Activated CD4-positive, alpha-beta T cell treated with anti-CD3 and anti-CD28 coated beads for 36 hours (primary cell): ENCODE measurements at places on chromosomes 2 and 18. TPM values are rescaled to one million over a fixed set of nuclear protein-coding genes. Genes with fewer than 3 reads are reported as not detected.

CCDC85A gene
- not detected for total RNA-seq

SERPINE2 gene
- total RNA-seq = 30.9 TPM

RNU2-63P gene
- 8.5 TPM for total RNA-seq

DAPL1 gene
- not detected for total RNA-seq

TUBB8B gene
- total RNA-seq = not detected

SH2D6 gene
- total RNA-seq = 2.2 TPM

RSAD2 gene
- total RNA-seq = 8.1 TPM

DTNA gene
- total RNA-seq = 0.48 TPM

RBKS gene
- total RNA-seq = 4.6 TPM

DSC1 gene
- not detected for total RNA-seq

NT5DC4 gene
- not detected for total RNA-seq

SLC5A6 gene
- 27.3 TPM for total RNA-seq

DUSP19 gene
- 4.2 TPM for total RNA-seq

- no peak for DNase-seq
Observed at GRCh38 chr18:25335062-25335461, 16.9 kb downstream of the ZNF521 start.

DNA sequence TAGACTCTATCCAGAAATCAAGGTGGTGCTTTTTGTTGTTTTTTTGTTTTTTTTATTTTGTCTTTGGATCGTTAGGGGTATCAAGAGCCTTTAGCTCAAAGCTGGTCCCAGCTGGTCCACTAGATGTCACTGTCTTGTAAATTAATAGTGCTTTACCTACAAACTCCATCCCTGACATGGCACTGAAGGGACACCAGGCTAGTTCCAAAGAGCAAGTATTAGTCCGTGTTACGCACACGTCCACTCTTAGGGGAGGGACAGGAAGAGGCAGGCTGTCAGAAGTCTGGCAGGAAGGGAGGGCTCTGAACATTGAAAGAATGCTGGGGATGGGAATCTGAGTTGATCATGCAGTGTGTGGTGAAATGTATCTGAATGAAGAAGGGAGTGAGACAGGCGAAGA is 85.9 kb upstream of the CCBE1 start:
- peak; percentile 46 for DNase-seq

DNA sequence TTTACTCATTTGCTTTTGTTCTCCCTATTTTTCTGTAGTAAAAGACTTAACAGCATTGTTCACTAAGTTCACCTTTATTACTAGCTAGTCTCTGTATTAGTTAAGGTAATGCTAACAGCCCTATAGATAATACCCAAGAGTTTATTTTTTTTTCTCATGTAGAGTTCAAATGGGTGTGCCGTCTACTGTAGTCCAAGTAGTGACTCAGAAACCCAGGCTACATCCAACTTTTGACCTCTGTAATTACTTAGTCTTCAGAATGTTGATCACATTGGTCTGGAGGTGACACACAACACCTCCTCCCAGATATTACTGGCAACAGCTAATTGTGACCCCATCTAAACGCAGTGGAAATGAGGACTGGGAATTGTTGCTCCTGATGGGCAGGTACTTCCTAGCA is 7.7 kb downstream of the COQ10B start:
- DNase-seq = no peak

DNA sequence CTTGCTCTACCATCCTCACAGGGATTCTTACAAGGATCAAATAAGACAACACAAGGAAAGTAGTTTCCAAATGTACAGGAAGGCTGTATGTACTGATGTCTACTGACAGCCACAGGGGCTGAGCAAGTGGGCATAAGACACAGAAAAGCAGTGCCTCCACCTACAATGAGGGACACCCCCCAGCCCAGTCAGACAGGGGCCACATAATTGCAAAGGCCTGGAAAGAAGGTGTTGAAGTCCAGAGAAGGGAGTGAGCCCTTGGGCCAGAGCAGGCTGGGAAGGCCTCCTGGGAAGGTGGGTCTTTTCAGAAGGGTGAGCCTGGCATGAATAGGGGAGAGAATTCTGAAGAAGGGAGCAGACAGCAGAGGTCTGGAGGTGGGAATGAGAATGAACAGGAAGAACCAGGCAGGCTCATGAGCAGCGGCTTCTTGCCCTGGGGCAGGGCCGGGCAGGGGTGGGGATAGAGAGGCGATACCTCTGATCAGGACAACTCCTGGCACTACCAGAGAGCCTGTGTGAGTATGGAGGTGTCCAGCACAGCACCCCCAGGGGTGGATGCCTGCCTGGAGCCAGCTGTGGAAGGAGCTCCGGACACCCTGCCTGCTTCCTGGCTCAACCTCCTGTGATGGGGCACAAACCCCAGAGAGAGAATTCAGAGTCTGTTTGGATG is 30.1 kb downstream of the HS1BP3 start:
- no peak for DNase-seq

GRCh38 chr2:74146929-74147726 is 584 bp downstream of the BOLA3 start:
- DNase-seq = peak; percentile 75

DNA sequence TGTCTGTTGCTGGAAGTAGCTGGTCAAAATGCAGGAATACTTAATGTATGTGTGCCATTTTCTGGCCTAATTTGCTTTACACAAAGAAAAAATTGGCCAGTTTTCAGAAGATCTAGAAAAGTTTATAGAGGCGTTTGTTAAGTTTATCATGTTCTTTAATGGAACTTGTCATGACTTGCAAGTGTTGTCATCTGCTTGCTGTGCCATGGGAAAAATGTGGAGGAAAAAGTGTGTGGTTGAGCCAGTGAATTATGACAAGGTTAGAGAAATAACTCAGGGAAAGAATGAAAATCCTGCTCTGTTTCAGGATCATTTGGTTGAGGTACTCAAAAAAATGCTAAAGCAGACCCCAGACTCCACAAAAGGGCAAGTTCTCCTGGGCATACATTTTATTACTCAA is 301.6 kb upstream of the CDH2 start:
- DNase-seq = no peak

- DNase-seq = no peak
Observed at GRCh38 chr18:48719974-48720654, 181.3 kb downstream of the CTIF start.

- no peak for DNase-seq
Observed at GRCh38 chr2:152352616-152353015, 17.6 kb downstream of the FMNL2 start.

DNA sequence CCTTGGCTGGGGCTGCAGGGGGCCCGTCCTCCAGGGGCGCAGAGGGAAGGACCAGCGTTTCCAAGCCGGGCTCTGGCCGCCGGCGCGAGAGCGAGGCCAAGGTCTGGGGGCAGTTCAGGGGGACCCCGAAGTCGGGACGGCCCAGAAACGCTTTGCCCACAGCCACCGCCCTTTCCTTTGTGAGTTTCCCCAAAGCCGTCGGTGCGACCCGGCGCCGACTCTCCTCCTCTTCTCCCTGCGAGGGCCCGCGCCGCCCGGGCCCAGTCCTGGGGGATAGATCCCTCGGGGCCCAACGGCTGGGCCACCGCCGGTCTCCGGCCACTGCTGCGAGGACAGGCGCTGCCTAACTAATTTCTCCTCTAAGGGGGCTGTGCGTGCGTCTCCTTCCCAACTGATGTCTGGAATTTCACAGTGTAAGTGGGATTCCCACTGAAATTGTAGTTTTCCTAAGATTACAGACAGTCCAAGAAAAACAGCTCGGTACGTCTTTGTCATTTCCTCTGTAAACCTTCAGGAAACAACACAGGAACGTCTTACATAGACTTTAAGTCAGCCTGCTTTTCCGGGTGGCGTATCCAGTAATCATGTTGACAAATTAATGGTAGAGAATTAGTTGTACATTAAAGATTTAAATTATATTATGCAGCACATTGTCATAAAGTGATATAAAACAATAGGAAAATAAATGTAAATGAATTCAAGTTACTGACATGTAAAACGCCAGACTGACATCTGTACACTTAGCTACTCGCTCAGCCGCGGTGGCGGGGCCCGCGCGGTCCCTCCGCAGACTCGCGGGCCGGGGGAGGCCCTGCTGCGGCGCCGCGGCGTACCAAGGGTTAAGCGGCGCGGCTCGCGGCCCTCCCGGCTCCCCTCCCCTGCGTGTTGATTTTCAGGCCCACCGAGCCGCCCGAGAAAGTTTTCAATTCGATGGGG is 139.4 kb upstream of the SIX3 start:
- no peak for DNase-seq

GRCh38 chr2:178428396-178428806 is 22.6 kb downstream of the PRKRA start:
- no peak for DNase-seq

- no peak for DNase-seq
Observed at GRCh38 chr2:197500503-197501131, 438 bp downstream of the HSPE1 start.

- no peak for DNase-seq
Observed at GRCh38 chr2:196747400-196747799, 52.1 kb downstream of the GTF3C3 start.

- no peak for DNase-seq
Observed at GRCh38 chr2:225019105-225019504, 23.2 kb downstream of the DOCK10 start.

DNA sequence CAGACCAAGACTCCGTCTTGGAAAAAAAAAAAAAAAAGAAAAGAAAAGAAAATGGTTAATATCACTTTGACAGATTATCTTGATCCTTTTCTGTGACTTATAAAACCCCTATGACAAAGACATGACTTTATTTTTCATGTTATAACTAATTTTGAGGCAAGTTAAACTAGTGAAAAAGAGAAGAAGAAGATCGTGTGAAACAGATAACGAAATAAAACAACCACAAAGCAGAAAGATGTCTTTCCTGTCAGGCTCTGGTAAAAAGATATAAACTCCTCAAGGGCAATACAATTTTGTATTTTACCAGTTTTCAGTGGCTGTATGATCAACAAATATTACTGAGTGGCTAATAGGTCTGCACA is 13.4 kb upstream of the RBMS1 start:
- no peak for DNase-seq

- no peak for DNase-seq
Observed at GRCh38 chr2:231170055-231170454, 28.4 kb upstream of the ARMC9 start.

GRCh38 chr2:70113359-70114070 is 26.2 kb downstream of the PCBP1 start:
- no peak for DNase-seq

DNA sequence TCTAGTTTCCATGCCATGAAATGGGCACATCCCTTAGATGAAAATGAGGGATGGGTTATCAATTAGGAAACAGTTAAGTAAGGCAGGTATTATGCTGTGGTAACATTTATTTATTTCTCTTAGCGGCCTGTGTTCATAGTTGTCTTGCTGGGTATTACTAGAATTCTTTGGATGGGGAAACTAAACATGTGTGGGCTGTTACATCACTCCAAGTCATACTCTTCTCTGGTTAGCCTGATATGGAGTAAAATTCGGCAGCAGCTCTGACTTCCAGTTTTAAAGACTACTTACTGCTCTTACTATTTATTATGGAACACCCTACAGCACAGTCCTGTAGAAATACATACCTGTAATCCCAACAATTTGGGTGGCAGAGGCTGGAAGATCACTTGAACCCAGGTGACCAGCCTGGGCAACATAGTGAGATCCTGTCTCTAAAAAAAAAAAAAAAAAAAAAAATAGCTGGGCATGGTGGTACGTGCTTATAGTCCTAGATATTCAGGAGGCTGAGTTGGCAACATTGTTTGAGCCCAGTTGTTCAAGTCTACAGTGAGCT is 33.1 kb upstream of the RASGRP3 start:
- DNase-seq = no peak

GRCh38 chr2:12709207-12709522 is 7.6 kb upstream of the TRIB2 start:
- DNase-seq = no peak

DNA sequence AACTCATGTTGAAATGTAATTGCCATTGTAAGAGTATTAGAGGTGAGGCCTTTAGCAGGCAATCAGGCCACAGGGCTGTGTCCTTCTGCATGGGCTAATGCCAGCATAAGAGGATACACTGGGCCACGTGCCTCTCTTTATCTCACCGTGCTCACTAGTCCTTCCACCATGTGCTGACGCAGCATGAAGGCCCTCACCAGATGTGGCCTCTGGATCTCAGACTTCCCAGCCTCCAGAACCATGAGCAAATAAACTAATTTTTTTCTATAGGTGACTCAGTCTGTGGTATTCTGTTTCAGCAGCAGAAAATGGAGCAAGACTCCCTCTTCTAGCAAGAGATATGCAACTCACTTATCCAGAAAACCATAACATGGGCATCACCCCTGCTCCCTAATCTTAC is 149.7 kb upstream of the ZNF236 start:
- no peak for DNase-seq

DNA sequence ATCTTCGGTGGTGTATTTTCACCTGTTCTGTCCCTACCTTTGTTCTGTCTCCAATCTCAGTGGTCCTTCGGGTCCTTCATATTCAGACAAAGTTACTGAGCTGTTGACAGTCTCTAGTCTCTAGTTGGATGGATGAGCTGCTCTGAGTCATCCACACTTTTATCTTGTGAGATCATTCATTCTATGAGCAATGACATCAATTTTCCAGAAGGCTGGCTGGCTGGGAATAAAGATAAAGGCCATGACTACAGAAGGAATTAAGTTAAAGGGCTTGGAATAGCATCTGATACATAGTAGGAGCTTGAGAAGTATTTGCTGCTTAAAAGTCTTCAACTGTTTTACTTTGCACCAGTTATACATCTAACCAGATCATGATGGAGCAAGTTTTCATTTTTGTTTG is 43.1 kb upstream of the SLC39A10 start:
- no peak for DNase-seq

GRCh38 chr2:61543062-61543461 is 4.9 kb upstream of the XPO1 start:
- peak; percentile 17 for DNase-seq

- no peak for DNase-seq
Observed at GRCh38 chr2:172762574-172762973, 26.9 kb downstream of the RAPGEF4 start.

DNA sequence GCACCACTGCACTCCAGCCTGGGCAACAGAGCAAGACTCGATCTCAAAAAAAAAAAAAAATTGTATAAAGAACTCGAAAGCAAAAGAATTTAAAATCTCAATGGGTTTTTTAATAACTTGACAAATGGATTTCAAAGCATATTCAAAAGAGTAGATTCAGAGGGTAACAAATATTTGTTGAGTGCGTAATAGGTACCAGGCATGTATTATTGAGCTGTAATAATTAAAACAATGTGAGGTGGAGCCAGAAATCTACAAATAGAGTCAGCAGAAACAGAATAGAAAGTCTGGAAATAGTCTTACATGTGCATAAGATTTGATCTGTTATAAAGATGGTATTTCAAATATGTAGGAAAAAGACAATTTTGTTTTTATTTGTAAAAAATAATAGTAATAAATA is 19.1 kb upstream of the RAB11FIP5 start:
- DNase-seq = no peak

DNA sequence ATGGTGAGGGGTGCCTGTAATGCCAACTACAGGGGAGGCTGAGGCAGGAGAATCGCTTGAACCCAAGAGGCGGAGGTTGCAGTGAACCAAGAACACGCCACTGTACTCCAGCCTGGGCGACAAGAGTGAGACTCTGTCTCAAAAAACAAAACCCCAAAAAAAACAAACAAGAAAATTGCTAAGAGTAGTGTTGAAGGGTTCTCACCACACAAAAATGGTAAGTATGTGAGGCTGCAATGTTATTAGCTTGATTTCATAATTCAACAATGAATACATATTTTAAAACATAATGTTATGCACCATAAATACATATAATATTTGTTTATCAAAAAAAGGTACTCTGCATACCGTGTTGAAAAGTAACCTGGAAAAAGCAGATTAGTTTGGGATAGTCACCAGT is 45.8 kb downstream of the PSMG2 start:
- no peak for DNase-seq

GRCh38 chr2:28449488-28450395 is 46.1 kb upstream of the PLB1 start:
- DNase-seq = peak; percentile 95

- no peak for DNase-seq
Observed at GRCh38 chr2:55146263-55146662, 85.8 kb downstream of the CLHC1 start.

GRCh38 chr2:96153991-96154431 is 8.8 kb upstream of the DUSP2 start:
- DNase-seq = peak; percentile 33
